Renal cortex interstitium (tissue), 15 donors: ENCODE measurements at places on chromosomes 3 and 15. TPM values are rescaled to one million over a fixed set of nuclear protein-coding genes. Genes with fewer than 3 reads are reported as not detected.
A peak's percentile ranks its signal among the peaks of the same experiment; 100 is the strongest.

- DNase-seq = no peak
Observed at GRCh38 chr3:69144631-69145245, 22.3 kb upstream of the LMOD3 start.

- peak; percentile 57 for DNase-seq
Observed at GRCh38 chr15:67013696-67014095, 51.7 kb upstream of the SMAD3 start.

DNA sequence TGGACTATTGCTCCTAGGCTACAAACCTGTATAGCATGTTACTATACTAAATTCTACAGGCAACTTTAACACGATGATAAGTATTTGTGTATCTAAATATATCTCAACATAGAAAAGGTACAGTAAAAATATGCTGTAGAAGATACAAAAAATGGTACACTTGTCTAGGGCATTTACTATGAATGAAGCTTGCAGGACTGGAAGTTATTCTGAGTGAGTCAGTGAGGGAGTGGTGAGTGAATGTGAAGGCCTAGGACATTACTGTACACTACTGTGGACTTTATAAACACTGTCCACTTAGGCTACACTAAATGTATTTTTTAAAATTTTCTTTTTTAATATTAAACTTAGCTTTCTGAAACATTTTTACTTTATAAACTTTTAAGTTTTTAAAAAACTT lies 140.5 kb upstream of the SGO1 start:
- no peak for DNase-seq

DNA sequence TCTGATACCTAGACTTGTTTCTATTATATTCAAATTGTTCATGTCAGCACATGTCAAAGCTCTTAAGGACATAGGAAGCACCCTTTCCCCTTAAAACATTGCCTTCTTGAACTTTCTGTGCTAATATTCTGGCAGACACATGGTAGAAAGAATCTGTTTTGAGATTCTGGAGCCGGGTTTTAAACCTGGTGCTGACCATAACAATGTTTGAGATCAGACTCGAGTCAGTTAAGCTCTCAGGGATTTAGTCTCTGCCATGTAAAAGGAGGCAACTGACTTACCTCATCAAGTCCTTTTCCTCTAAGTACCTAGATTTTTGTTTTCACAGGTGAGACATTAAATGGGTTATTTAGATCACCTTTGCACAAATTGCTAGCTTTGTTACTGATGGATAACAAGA lies 38.9 kb downstream of the RBMS3 start:
- no peak for DNase-seq

GRCh38 chr3:102510663-102511062 lies 75.8 kb downstream of the ZPLD1 start:
- DNase-seq = no peak

The CCR3 gene
- 0.09 TPM for polyA plus RNA-seq

The MORC1 gene
- polyA plus RNA-seq = 0.57 TPM

DNA sequence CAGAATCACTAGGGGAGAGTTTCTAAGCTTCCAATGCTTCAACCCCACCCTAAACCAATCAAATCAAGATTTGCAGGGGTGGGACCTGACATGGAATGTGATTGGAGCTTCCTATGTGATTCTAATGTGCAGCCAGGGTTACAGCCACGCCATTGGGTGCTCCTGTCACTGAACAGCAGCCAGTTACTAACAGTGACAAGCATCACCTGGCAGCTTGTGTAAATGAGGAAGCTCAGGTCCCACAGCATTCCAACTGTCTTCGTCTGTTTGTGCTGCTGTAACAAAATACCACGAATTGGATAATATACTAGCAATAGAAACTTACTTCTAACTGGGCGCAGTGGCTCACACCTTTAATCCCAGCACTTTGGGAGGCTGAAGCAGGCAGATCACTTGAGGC lies 294.9 kb downstream of the SHQ1 start:
- DNase-seq = no peak

The GP9 gene
- 2.1 TPM for polyA plus RNA-seq

DNA sequence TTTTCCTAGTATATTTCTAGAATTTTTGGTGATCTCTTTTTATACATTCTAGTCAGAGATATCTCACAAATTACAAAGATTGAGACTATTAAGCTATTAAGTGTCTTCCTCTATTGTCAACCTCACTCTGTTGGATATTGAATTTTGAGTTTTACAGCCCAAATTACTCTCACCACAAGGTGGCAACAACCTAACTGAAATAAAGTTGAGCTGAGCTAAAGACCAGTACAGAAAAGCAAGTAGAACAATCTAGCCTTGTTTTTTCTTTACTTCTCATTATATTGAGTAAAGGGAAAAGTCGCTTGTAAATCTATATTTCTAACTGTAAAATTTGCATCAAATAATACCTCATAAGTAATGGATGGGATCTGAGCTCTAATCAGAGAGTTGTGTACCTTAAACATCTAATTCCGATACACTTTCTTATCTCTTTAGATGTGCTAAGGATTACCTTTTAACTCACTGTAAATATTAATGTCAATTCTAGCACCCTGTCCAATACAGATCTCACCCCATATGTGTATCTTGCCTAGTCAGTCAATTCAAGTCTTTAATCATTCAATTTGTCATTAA lies 13.6 kb upstream of the COMMD2 start:
- DNase-seq = no peak

DNA sequence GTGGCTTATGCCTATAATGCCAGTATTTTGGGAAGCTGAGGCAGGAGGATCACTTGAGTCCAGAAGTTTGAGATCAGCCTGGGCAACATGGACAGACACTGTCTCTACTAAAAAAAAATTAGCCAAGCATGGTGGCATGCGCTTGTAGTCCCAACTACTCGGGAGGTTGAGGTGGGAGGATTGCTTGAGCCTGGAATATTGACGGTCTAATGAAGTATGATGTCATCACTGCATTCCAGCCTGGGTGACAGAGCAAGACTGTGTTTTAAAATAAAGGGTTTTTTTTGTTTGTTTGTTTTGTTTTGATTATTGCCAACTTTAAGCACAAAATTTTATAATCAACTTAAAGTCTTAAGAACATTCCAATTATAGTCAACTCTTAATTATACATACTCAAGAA lies 6.8 kb downstream of the PLSCR1 start:
- no peak for DNase-seq

- peak; percentile 45 for DNase-seq
Observed at GRCh38 chr15:77821188-77821958, 188.7 kb upstream of the LINGO1 start.
